GM20000 (cell line): ENCODE measurements at places on chromosomes 2 and 18.

- DNase-seq = no peak
Measured at GRCh38 chr18:5142859-5143258, 54.2 kb downstream of the AKAIN1 start.

DNA sequence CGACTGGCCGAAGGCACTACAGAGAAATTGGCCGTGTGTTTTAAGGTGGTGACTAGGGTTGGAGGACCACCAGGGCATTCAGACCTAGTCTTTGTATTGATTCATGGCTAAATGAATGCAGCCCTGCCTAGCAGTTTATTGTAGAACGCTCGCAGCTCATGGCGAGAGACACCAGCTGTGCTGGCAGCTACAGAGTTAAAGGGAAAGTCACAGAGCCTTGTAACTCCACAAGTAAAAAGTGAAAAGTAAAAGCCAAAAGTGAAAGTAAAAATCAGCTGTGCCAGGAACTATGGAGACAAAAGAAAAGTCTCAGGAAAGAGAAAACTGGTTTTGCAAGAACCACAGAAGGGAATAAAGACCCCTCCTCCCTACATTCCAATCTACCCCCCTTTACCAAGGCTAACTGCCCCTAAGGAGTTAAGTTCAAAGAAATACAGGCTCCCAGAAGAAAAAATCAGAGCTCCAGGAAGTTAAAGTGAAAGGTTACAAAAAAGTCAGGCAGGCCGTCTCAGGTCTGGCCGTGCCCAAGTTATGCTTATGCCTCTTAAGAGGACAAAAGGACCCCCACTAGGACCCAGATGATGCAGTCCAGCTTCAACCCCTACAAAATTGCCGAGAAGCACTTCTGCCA, 46.4 kb upstream of the SELENOI start:
- peak; percentile 27 for DNase-seq

GRCh38 chr2:30318987-30319782, 87.9 kb downstream of the LBH start:
- no peak for DNase-seq

DNA sequence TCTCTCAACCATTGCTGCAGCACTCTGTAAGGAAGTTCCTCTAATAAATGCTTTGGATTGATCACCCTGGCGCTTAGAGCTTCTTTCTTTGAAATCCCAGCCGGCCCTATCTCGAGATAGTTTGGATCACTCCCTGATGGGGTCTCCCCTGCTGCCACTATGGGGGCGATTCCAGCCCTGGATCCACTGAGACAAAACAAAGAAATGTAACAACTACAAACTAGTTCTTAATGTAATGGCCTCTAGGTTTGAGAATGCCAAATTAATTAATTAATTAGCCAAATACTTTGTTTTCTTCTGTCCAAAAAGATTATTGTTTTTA, 15.2 kb downstream of the SRSF7 start:
- DNase-seq = no peak

DNA sequence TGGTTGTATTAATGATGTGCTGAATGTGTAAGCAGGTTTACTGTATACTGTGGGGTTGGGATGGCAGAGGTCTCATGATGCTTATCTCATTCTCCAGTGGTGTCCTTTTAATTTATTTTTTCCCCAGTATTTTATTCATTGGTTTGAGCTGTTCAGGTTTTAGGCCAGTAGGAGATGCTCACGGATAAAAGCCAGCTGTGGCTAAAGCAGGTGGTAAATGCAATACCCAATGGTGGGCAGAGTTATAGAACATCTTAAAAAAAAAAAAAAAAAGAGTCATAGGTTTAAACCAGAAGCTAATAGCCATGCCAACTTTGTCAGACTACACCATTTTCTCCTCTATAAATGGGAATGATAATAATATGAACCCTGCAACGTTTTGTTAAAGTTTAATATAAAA, 57.8 kb upstream of the NEUROD1 start:
- no peak for DNase-seq

GRCh38 chr2:73269686-73270465, 14.4 kb downstream of the FBXO41 start:
- DNase-seq = no peak
